Sigmoid colon (tissue), 7 donors: ENCODE measurements at places on chromosomes 3 and 15. TPM values are rescaled to one million over a fixed set of nuclear protein-coding genes. Genes with fewer than 3 reads are reported as not detected.

Gene PXK
- 30.3 TPM for total RNA-seq

DNA sequence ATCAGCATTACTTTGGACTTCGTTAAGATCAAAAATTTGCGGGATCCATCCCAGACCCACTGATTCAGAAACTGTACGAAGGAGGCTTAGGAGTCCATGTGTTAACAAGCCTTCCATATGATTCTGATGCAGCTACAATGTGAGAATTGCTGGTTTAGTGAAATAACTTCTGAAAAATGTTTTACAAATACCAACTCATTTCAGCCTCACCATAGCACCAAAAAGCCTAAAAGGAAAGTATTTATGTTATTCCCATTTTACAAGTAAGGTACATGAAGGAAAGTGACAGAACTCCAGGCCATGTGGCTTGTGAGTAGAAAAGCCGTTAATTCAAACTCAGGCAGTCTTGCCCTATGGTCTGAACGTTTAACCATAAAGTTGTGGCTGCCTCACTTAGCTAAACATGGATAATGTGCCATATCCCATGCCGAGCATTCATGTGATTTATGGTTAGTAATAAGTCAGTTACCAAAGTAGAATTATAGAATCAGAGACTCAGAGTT lies 1.5 kb upstream of the IGSF10 start:
- DNase-seq: no peak

Gene MEF2A
- total RNA-seq: 80.6 TPM

DNA sequence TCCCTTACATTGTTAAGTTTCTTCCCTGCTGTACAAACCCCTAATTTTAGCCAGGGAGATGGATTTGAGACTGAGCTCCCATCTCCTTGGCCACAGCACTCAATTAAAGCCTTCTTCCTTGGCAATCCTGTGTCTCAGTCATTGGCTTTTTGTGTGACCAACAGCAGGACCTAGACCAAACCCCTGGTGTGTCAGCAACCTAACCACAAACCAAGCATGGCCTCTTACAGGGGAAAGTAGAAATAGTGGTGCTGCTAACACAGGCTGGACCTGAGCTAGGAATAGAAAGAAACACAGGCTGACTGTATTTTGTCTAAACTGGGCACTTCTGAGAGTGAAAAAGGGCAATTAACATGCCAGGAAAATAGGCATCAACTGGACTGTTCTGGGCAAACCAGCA lies 37.9 kb downstream of the PPCDC start:
- DNase-seq: no peak

DNA sequence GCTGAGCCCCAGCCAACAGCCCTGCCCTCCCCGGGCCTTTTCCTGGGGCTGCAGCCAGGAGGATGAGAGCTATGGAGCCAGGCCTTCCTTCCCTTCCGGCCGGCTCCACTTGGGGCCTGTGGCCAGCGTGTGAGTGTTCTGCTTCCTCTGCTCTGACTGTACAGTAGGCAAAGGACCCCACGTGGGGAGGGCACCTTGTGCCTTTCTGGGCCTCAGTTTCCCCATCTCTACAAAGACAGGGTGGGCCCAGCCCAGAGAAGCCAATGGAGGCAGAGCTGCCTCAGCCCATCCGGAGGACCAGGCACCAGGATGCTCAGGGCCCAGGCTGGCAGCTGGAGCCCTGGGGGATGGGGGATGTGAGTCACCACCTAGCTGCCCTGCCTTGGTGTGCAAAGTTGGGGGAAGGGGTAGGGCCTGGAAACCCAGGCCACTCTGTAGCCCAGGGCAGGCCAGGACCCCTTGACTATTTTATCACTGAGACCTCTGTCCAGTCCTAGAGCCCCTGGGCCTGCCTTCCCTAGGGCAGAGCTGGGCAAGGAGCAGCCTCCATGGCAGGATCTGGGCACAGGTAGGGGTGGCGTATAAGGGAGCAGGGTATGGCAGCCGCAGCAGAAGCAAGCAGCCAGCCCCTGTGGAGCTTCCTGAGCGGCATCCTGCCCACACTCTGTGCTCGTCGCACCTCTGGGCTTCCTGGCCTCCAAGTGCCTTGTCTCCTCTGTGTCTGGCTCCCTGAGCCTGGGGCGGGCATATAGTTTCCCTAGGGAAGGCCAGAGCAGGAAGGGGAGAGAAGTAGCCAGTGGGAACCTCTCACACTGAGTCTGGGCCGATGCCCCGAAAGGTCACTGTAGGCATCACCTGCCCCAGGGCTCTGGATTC lies 1.8 kb downstream of the PSTPIP1 start:
- peak; percentile 65 for DNase-seq

Gene GOLGA6B
- not detected for total RNA-seq

- no peak for DNase-seq
These were observed 75.6 kb downstream of the RAD18 start for GRCh38 chr3:8887435-8888300.

Gene GHSR
- total RNA-seq: 0.99 TPM

- no peak for DNase-seq
These were observed 10.9 kb upstream of the FAM107A start for GRCh38 chr3:58588030-58588614.

GRCh38 chr3:193052354-193053045 lies 134.8 kb upstream of the MB21D2 start:
- DNase-seq: no peak

- no peak for DNase-seq
These were observed 25.7 kb downstream of the PRKCD start for GRCh38 chr3:53186726-53187125.

DNA sequence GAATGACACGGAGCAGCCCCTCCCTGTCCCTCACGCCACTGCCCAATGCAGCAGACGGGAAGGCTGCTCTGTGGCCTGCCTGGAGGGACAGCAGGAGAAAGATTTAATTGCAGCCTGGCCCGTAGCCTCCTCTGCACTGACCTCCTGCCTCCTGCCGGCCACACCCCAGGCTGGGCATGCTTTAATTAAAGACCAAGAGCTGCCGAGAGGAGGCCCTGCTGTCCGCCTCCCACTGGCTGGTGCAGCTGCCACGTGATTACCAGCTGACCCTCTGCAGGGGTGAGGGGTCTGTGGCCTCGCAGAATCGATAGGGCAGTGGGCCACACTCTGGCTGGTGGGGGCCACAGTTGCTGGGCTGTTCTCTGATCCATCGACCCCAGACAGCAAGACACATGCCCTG lies 100.2 kb upstream of the PRR23E start:
- DNase-seq: no peak

DNA sequence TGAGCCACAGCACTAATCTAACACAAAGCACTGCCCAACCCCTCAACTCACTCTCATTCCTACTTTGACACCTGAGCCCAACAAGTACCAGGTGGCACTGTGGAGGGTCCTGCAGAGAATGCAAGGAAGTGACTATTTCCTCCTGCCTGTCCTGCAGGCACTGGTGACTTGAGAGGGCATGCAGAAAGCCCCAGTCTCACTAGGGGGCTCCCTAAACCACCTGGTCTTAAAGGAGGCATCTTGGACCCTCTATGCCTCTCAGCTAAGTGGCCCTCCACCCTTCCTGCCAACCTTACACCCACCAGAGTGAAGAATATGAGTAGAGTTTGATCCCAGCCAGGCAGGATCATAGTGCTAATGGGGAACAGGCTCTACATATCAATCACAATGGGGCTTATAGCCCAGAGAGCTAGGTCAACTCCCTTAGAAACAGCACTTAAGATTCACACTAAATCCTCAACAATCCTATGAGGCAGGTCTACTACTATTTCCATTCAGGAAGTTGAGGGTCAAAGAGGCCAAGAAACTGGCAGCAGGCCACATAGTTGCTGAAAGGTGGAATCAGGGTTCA lies 15.2 kb downstream of the TRAIP start:
- no peak for DNase-seq

DNA sequence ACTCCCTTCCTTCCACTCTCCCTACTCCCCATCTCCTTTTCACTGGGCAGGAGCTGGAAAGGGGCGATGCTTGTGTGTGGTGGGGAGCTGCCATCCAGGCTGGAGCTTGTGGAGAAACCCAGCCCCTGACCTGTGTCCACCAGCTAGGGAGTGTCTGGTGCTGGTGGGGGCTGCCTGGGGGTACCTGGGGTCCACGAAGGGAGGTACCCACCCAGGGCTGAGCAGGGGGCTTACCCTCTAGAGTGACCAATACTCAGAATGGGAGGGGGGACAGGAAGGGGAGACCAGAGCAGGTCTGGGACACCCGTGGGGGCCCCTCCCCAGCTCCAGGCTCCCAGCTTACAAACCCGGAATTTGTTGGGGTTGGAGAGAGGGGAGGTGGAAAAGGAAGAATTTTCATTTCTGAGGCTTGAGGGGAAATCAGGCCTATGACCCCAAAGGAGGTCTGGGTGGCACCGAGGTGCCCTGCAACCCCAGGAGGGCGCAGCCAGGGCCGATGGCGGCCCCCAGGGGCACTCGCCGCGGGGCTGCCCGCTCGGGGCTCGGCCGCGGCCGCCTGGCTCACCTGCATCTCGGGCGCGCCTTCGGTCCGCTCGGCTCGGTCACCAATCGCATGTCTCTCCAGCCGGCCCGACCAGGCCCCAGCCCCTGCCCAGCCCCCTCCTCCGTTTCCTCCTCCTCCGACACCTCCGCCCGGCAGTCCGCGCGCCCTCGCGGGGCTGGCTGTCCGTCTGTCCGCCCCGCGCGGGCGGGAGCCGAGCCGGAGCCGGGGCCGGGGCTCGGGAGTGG lies 773 bp downstream of the LINGO1 start:
- no peak for DNase-seq

DNA sequence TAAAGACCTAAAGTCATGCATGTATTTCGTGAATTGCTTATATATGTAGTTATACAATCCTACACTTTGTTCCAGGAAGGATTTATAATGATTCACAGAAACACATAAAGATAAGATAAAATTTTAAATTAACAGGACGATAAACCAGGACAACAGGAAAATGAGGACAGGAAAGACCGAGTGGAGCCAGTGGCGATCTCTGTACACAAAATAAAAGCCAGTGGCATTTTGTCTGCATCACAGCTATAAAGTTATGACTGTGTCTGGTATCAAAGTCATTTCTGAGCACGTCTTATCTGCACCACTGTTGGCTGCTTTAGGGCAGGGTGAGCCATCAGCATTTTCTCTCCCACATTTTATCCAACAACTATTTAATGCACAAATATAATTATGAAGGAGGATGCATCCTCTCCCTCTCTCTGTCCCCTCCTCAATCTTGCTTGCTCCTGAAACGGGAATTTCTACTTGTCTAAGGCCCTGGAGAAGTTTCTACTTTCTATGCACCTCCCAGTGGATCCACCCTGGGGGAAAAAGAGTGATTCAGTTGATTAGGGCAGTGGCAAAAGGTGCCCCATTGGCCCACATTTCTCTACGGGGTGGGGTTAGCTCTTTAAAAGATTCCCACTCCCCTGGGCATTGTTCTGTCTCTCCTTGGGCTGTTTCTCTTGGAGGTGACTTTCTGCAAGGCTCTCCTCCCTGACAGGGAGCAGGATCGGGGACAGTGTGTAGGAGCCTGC lies 159.4 kb upstream of the UBE2E1 start:
- no peak for DNase-seq

GRCh38 chr15:68553994-68554720 lies 24.6 kb upstream of the CORO2B start:
- DNase-seq: no peak

- no peak for DNase-seq
These were observed 2.4 kb downstream of the PLXNA1 start for GRCh38 chr3:126985132-126985985.

DNA sequence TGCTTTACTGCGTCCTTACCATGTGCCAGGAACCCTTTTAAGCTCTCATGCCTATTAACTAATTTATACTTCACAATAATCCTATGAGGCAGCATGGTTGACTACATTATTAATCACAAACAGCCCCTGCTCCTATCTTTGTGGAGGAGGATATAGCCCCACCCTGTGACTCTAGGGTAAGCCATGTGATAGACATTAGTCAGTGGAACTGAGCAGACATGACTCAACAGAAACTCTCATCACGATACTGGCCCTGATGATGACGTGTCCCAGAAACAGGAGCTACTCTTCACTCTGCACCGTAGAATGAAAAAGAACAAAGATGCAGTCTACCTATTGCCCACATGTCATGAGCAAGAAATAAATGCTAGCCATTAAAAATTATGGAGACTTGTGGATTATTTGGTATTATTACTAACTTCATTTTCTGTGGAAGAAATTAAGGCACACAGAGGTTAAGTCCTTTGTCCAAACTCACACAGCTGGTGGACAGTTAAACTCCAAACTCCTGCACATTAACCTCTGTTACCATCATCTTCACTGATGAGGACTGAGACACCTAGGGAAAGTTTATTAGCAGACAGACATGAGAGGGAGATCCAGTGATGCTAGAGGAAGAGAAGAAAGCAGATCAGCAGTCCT lies 51.2 kb downstream of the CFAP20DC start:
- DNase-seq: no peak
